NCI-H1436 (cell line): ENCODE measurements at places on chromosomes 1 and 21.

DNA sequence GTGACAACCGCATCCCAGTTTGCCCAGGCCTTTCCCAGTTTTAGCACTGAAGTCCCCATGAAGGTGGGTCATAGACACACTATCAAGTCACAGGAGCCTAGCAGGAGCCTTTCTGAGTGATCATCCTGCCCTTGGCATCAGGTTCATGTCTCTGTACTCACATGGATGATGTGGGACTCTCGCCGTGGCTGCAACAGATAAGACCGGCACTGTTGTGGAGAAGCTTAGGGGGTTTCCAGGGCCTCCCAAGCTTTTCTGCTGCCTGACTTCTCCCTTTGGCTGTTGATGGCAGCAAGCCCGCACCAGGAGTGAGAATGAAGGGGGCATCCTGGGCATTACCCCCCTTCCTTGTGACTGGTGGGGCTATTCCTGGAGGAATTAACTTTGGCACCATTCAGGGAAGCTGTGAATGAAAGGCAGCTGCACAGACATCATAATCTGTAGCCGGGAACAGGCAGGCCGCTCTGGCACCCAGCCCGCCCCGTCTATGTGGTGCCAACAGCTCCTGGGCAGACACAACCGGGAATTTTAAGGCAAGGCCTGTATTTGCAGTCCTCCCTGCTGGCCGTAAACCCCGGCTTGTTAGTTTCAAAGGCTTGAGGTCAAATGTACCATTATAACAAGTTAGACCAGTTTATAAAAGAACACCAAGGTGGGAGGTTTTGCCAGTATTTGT is 148.6 kb downstream of the HUNK start:
- DNase-seq: no peak

DNA sequence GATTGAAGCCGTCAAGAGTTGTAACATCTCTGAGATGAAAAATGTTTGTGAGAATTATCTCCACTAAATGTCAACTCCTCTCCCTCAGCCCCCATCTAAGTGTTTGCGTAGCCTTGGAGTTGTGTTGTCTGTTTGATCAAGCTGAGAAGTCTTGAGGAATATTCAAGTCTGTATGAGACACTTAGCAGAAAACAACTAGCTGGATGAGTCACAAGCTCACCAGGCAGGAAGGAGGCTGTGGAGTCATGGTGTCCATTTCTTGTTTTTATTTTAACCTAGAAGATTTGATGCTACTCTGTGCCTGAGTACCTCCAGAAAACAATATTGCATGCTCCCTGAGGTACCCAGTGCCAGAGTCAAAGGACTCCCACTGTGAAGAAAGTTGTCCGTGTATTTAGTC is 211.6 kb upstream of the PLXNA2 start:
- DNase-seq: no peak

- DNase-seq: no peak
Observed at GRCh38 chr1:2918441-2918840, 102.8 kb upstream of the ACTRT2 start.

GRCh38 chr1:5388622-5389021 is 603.6 kb downstream of the NPHP4 start:
- DNase-seq: no peak

- no peak for DNase-seq
Observed at GRCh38 chr1:85357817-85358216, 81.4 kb upstream of the BCL10 start.

DNA sequence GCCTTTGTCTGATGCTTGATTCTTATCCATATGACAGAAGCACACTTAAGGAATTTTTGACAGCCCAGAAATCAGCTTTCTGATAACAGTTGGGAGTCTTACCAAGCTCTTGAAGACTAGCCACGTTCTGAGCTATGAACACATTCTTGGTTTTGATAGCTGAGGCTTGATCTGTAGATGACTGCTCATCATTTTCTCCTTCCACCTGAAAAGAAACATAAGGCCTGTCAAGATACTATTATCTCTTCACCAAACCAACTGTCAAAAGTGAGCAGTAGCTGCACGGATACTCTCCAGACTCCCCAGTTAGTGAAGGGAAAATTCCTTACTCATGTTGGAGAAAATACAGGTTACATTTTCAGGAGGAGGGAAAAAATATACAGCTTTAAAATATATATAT is 12.2 kb downstream of the UBR4 start:
- DNase-seq: no peak

DNA sequence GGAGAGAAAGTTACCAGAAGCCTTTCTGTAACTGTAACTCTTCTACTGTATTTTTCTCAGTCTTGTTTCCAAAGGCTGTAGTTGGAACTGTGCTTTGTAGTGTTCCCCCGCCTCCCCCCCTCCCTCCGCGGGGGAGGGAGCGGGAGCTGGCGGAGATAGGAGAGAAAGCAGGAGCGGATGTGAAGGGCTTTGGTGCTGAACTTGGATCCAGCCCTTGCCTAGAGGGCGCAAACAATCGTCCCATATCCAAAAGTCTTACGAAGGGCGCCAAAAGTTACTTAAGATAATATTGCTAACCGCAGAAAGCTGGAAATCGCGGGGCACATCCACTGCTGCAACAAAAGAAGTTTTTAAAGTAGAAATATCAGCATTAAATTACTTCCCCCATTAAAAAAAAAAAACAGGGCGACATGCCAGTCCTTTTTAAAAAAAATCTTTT is 2.4 kb upstream of the NFIA start:
- peak; percentile 26 for DNase-seq

- DNase-seq: no peak
Observed at GRCh38 chr21:42670058-42670880, 16.8 kb downstream of the PDE9A start.

- DNase-seq: no peak
Observed at GRCh38 chr1:51255331-51255730, 19.3 kb downstream of the RNF11 start.

DNA sequence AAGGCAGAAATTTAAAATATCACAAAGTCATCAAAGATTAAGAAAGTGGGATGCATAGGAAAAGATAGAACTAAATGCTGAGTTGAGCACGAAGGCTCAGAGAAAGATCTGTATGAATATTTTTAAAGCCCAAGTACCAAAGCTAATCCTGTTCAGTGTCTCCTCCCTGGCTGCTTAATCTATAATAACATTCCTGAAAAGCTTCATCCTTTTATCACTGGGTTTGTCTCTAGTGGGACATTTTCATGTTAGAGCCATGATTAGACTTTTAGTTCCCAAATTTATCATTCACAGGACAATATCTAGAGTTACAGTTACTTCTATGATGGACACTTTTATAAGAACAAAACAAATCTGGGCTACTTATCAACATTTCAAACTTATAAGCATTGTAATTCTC is 38.6 kb downstream of the TNFSF18 start:
- DNase-seq: no peak

DNA sequence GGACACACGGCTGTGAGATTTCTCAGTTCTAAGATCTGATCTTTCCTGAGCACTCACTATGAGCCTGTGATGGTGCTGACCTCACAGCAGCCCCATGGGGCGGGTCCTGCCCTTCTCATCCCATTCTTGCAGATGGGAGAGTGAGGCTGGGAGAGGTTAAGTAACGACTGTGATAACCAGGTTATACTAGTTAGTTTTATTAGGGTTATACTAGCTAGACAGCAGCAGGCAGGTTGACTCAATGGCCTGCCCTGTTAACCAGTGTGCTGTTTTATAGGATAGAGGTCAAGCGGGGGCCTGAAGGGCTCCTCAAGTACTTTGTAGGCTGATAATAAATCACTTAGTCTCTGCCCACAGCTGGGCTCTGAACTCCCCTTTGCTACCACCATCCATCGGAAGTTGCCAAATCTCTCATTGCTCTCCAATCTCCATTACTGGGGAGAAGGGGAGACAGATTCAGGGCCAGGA is 4.8 kb downstream of the CNTN2 start:
- no peak for DNase-seq

DNA sequence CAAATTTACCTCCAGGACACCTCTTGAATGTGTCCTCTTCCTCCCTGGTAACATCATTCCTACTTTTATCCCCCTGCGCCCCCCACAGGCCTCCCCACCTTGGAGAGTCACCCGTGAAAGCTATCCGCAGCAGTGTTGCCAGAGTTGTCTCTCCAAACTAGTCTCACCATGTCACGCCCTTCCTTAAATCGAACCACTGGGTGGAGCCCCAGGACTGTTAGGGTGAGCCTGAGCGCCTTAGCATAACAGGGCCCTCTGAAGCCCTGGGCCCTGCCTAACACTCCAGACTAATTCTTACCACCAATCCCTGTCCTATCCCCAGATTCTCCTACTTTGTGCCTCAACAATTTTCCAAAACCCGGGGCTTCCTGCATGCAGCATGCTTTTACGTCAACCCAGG is 35.0 kb downstream of the HSD3B2 start:
- no peak for DNase-seq

DNA sequence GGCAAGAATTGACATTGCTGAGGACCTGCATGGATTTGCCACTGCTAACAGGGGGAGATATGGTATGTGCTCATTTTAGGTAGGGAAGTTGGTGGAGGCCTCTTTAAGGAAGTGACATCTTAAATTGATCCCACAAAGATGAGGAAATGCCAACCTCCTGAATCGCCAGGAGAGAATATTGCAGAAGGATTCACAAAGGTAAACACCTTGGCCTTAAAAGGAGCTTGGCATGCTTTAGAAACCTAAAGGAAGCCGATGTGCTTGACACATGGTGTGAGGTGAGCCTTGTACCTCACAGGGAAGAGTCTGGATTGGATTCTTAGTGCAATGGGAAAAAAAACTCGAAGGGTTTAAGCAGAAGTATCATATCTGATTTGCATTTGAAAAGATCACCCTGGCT is 470.5 kb upstream of the DAB1 start:
- DNase-seq: no peak

- no peak for DNase-seq
Observed at GRCh38 chr1:60502506-60502905, 428.9 kb upstream of the C1orf87 start.

DNA sequence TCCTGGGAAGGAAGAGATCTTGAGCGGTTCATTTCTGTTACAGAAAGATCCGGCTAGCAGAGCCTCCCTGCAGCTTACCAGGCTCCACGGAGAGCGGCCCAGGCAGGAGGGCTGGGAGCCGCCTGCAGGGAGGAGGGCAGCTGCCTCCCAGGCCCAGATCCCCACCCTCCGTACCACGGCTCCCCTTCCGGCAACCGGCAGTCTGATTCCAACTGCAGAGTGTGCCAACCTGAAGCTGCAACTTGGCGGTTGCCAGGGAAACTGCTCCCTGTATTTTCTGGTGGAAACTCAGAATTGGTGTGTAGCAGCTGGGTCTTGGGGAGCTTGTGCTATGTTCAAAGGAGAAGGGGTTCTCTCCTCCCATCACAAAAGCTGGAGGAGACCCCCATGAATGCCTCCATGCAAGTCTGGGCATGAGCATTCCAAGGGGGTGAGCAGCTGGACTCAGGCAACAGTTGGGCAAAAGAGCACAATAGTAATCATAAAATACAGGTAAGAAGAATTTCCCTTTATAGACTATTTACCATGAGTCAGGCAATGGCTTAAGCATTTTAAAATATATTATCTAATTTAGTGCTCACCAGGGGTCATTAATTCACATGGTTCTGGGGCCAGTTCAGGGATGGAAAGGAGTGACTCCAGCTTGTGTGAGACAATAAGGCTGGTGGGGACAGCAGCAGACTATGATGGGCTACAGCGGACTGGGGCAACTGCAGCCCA is 46.1 kb upstream of the KAZN start:
- no peak for DNase-seq

DNA sequence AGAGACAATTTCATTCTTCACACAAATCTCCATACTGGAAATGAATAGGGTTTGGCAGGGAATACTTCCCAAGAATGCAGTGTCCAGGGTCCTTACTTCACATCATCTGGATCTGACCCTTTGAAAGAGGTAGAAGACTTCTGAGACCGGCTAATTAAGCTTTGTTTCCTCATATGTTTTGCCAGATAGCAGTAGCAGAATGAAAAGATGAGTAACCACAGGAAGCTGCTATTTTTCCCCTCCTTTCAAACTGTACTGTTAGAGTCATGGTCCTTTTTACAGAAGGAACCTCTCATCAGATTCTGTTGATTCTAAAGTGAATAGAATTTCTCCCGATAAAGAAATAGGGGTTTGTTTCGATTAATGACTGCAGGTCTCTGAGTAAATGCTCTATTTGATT is 1.4 kb upstream of the OLFML3 start:
- no peak for DNase-seq

- no peak for DNase-seq
Observed at GRCh38 chr1:1080122-1080757, 6.1 kb upstream of the RNF223 start.

DNA sequence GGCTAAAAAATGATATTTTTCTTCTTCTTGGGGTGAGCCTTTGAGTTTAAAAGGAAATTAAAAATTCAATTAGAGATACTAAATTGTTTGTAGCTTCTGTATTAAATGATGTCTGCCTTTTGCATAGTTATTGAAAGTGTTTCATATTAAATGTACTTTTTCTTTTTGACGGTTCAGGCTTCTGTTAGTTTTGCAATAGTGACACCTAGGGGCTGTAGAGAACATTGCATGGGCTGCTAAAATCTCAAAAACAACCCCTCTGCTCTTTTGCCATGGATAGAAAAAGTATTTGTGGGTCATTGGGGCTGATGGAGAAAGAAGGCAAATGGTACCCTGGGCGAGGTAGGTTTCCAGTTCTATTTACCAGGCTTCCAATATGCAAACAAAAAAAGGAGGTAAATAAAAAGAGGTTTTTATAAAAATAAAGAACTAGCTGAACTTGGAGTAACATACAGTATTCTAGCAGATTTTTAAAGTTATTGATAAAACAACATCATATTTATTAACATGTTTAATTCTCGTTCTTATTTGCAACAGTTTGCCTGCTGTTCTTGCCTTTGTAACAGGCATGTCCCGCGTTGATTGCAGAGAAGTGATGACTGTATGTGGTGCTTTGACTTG is 115.4 kb upstream of the HOOK1 start:
- DNase-seq: peak; percentile 50

DNA sequence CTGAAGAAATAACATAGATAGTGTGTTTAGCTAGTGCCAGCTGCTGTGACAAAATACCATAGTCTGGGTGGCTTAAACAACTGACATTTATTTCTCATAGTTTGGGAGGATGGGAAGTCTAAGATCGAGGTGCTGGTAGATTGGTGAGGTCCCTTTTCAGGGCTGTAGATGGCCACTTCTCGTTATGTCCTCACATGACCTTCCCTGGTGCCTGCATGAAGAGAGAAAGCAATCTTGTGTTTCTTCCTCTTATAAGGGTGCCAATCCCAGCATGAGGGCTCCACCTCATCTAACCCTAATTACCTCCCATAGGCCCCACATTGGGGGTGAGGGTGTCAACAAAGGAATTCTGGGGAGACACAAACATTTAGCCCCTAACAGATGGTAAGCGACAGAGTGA is 9.3 kb downstream of the MTARC2 start:
- DNase-seq: no peak

GRCh38 chr1:30664103-30664755 is 59.2 kb downstream of the MATN1 start:
- no peak for DNase-seq

DNA sequence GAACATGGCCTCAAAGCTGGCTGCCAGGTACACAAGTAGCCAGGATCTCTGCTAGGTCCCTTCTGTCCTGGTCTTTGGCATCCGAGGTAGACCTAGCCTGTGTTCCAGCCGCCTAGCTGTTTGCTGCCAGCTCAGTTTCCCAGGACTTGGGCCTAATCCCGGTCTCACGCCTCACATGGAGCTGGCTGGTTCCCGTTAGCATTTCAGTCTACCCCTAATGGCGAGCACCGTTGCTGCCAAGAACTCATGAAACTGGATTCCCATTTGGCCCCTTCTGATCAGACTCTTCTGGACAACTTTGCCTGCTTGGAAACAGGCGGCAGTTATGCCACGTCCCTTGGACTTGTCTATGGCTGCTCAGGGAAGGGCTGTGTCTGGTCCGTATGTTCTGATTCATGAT is 26.2 kb upstream of the HHAT start:
- no peak for DNase-seq
